ENCODE measurements at places on chromosomes 4 and X.

GRCh38 chr4:73891739-73892405, 22.7 kb downstream of the CXCL1 start:
- no peak for DNase-seq

DNA sequence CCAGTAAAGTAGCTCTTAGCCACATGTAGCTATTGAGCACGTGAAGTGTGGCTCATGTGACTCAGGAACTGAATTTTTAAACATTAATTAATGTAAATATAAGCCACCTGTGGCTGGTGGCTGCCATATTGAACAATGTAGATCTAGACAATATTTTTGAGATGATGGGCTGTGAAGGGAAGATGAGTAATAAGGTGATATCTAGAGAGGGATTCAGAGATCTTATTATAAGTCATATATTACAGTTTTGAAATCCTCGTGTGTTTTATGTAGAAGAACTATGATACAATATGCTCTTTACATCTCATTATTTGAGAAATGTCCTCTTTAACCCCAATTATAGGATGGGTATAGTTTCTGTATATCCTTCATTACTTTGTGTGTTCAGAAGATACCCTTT, 5.6 kb downstream of the GAR1 start:
- DNase-seq: no peak

- no peak for DNase-seq
Observed at GRCh38 chr4:125390126-125390525, 75.4 kb downstream of the FAT4 start.

- no peak for DNase-seq
Observed at GRCh38 chr4:21898101-21898500, 50.5 kb downstream of the KCNIP4 start.

DNA sequence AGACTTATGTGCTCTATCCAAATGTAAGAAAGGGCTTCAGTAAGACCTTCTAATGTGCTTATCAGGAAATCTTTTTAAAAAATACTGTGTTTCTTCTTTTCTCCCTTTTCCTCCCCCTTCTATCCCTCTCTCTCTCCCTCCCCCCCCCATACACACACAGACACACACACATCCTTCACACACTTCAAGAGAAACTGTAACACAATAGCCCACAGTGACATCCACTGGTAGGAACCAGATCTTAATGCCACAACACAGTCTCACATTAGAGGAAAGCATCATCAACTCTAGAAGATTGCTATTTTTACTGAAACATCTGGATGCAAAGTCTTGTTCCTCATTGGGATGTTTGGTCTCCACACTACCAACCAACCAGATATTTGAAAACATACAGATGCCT, 4.6 kb downstream of the PCDH19 start:
- no peak for DNase-seq

GRCh38 chr4:18568600-18568999, 547.0 kb upstream of the LCORL start:
- no peak for DNase-seq

GRCh38 chrX:107823456-107823855, 2.2 kb upstream of the MID2 start:
- no peak for DNase-seq

DNA sequence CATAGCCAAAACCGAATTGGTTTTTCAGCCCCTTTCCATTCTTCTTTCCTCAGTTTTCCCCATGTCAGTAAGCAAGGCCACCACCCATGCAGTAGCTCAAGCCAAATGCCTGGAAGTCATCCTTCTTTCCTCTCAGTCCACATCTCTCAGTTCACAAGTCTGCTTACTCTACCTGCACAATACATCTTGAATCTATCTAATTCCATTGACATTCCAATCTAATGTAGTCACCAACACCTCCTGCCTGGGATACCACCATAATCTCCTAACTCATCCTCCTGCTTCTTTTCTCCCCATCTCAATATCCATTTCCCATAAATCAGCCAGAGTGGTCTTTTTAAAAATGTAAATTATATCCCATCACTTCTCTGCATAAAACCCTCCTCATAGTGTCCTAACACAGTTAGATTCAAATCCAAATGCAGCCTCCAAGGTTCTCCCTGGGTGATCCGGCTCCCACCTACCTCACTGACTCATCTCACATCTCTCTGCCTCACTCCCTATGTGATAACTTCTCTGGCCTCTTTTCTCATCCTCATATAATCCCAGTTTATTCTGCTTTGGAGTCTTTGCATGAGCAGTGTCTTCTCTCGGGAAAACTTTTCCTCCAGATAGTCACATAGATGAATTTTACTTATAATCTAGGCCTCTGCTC, 26.9 kb downstream of the KCNIP4 start:
- DNase-seq: no peak

GRCh38 chr4:20252656-20253282, 1.1 kb downstream of the SLIT2 start:
- DNase-seq: no peak

GRCh38 chr4:24582235-24582832, 2.0 kb downstream of the DHX15 start:
- DNase-seq: no peak

DNA sequence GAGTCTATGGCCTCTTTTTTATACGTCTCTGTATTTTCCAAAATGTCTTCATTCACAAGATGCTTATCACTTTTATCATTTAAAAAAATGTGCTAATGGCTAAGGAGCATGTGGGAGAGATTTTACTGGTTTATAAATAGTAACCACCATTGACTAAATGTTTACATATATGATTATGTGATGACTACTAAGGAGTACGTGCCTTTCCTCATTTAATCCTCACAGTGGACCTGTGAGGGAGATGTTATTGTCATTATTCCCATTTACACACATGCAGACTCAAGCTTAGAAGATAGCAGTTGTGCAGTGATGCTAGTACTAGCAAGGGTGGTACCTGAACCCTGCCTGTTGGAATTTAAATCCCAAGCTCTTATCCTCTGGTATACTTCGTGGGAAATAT, 2.4 kb downstream of the SRD5A3 start:
- no peak for DNase-seq

DNA sequence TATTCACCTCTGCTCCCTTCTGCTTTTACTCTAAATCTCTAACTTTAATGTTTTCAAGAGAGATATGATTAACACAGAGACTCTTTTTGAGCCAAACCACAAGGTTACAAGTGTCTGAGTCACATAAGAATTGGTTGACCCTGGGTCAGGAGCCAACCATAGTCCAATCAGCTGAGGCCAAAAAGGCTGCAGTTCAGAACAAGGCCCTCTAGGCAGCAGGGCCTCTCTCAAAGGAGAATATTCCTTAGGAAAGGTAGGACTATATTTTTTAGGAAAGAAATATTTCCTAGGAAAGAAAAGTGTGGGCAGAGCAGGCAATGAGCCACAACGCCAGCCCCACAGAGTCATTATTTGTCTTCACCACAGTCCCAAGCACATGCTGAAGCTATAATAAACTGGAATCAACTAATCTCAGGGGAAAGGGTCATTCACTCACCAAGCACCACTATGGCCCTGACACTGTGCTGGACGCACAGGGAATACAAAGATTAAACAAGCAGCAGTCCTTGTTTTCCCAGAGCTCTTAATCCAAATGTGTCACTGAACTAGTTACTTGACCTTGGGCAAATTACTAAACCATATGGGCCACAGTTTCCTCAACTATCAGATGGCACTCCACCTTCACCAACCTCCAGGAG, 2.2 kb downstream of the ATP8A1 start:
- no peak for DNase-seq

DNA sequence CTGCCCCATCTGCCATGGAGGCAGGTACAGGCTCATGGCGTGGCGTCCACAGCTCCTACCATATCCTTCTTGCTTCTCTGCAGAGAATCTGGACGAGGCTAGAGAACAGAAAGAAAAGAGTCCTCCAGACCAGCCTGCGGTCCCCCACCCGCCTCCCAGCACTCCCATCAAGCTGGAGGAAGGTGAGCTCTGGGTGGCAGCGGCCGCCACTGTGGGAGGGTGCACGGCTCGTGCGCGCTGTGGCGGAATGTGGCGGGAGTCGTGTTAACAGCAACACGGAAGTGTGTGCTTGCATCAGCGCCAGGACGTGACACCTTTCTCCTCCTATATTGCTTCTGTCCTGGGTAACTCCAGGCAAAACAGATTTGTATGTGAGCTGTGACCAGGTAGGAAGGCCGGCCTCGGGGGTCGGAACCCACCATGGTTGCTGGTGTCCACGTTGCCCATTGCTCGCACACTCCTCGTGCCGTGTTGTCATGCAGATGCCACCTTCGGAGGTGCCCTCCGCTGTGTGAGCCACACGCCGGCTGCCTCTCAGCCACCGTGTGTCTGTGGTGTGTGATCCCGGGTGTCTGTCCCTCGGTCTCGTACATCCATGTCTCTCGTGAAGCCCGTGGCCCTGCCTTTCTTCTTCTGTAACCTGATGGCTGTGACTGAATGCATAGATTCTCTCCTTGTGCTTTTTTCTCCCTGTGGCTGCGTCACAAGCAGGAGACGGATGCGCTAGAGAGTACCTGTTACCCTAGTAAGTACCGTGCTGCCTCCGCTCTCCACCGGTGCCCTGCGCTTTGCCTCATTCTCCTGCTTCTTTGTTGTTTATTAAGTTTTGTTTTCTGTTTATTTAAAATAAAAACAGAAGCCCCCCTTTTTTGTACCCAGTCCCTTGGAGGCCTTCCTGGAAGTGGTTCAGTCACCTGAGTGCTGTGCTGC, 37.0 kb downstream of the NOP14 start:
- no peak for DNase-seq

DNA sequence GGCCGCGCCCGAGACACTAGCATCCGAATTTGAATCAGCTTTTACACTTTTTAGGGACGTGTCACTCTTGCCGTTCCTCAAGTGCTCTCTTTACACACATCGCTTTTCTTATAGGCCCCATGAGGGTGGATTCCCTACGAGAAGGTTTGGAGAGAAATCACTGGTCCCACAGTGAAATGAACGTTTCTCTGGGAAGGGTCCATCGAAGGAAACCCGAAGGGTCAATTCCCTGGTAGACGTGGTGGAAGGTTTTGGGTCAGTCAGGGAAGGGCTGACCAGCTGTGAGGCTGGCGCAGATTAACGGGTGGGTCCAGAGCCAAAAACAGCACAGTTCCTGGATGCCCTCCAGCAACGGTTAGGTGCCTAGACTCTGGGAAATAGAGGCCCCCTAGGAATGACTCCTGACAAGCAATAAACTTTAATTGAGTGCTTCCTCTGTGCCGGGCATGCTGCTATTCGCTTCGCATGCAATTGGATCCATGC, 35.9 kb downstream of the ETDC start:
- DNase-seq: no peak

GRCh38 chr4:3414421-3415279, 27.1 kb upstream of the HGFAC start:
- no peak for DNase-seq

DNA sequence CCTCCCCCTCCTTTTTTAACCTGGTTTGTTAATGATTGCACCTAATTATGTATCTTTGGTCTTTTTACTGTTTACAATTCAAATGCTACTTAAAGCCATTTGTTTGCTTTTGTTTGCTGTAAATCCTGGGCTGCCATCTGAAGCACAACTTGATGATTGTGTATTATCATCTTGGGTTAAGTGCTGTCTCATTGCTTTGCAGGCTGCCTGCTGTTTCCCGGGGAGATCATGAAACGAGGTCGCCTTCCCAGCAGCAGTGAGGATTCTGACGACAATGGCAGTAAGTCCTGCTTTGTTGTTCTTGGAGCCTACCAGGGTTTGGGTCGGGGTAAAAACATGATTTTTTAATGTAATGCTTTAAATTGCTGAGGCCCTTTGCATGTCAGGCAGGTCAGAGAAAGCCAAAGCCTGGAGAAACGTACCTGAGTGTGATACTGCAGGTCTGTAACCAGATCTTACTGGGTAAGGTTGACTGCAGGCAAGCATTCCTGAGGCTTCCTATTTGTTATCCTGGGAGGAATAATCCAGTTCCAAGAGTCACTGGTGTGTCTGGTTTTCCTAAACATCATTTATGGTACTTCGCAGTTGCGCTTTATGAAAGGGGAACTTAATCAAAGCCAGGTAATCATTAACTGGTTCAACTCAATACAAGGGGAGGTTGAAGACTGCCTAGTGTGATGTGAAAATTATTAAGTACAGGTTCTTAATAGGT, 22.2 kb downstream of the JADE1 start:
- DNase-seq: no peak

DNA sequence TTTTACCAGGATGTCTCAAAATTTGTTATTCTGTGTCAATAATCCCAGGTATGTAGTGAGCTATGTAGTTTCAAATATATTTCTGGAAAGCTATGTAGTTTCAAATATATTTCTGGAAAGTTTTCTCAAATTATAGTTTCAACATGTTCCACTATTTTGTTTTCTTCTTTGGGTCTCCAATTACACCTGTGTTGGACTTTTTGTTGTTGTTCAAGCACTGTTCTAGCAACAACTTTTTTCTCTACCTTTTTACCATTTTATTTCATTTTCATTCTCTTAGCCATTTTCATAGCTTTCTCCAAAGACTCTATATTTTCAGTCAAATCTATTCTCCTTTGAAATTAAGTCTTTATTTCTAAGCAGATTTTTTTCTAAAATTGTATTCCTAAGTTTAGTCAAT, 88.4 kb downstream of the LCORL start:
- DNase-seq: no peak

DNA sequence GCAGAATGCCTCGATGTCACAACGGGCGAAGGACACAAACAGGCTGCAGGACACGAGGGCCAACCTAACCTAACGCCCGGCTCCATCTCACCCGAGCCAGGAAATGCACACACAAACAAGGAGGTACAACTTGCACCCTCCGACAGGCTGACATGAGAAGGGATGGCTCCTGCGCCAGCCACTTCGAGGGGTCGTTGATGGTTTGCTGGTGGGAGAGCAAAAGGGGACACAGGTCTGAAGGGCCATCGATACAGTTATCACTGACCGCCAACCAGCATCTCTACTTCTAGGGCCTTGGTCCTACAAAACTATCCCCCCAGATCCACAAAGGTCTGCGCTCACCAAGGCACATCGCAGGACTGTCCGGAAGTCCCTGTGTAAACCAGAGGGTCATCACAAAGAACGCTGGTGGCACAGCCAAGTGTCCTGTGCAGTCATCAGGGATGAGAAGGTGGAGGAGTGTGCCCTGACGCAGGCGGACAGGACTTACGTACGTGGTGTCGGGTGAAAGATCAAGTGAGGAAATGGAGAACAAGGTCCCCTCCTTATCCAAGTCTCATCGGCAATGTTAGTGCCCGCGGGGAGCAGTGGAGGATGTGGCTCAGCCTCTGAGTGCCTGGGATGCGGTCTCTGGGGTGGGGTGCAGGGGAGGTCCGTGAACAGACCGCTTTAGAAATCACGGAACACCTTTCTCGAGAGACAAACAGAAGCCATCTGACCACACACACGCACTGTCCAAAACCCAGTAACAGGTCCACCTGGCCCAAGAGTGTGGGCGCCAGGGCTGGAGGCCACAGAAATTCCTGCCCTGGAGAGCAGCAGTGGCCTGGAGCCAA, 7.0 kb downstream of the MXD4 start:
- no peak for DNase-seq
